Activated CD8-positive, alpha-beta memory T cell treated with anti-CD3 and anti-CD28 coated beads, Interleukin-2, amount 10 ng/mL, durations not matched to agents 7 days and 5 days (primary cell): ENCODE measurements at places on chromosomes 3 and 15. TPM values are rescaled to one million over a fixed set of nuclear protein-coding genes. Genes with fewer than 3 reads are reported as not detected.

FBXO40 gene
- not detected for total RNA-seq

EXD1 gene
- not detected for total RNA-seq

CFAP91 gene
- total RNA-seq = 0.30 TPM

GCSAM gene
- 9.5 TPM for total RNA-seq

ZNF80 gene
- total RNA-seq = 4.5 TPM

SMAD6 gene
- 0.14 TPM for total RNA-seq
